Muscle of leg (tissue), 16 donors: ENCODE measurements at places on chromosomes 3 and 15. TPM values are rescaled to one million over a fixed set of nuclear protein-coding genes. Genes with fewer than 3 reads are reported as not detected.

HSPBAP1 gene
- total RNA-seq = 6.9 TPM

PML gene
- total RNA-seq = 15.2 TPM

BNC1 gene
- 1.0 TPM for total RNA-seq

DNA sequence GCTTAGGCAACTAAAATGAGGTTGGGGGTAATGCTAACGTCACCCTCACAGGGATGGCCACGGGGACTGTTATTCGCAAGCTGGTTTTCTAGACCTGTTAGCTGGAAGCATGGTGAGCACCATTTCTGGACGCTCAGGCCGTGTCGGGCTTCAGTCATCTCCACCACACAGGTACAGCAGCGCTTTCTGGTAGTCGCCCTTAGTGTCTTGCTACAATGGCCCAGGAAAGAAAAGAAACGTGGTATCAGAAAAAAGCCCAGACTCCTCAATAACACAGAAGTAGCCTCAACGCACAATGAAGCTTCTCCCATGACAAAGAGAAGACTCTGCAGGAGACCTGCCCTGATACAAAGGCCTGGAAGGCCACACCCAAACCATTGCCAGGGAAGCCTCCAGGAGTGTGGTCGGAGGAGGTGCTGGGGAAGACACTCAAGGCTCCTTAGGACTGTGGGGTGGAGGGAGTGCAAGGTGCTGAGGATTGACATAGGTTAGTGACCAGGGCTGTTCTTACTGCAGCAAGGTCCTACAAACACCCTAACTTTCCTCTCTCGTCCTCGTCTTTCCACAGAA lies 50.2 kb downstream of the ANXA2 start:
- no peak for DNase-seq

- no peak for DNase-seq
These were observed 12.3 kb upstream of the ULK4 start for GRCh38 chr3:41974223-41974622.

DNA sequence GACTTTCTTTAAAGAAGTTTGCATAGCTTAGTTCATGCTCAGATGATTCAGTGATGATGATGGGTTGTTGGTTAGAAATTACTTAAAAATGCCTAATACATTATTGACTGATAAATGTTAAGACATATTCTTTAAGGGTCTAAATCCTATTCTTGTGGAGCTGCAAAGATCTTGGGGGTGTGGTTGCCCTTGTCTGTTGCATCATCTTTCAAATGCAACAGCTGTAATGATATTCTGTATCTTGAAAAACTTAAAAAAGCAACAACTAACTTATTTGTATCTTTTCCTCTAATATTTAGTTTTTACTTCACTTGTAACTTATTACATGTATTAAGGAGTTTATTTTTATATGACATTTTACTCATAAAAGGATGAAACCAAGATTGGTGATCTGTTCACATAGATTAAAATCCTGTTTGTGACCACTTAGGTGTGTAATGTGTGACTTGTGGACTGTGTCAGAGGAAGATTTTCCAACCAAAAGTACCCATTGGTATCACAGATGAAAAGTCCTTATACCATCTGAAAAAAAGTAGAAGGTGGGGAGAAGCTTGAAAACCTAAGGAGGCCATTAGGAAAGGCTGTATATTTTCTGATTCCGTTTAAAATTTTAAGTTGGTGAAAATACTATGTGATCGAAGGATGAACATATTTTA lies 142.8 kb downstream of the IGF1R start:
- no peak for DNase-seq

DNA sequence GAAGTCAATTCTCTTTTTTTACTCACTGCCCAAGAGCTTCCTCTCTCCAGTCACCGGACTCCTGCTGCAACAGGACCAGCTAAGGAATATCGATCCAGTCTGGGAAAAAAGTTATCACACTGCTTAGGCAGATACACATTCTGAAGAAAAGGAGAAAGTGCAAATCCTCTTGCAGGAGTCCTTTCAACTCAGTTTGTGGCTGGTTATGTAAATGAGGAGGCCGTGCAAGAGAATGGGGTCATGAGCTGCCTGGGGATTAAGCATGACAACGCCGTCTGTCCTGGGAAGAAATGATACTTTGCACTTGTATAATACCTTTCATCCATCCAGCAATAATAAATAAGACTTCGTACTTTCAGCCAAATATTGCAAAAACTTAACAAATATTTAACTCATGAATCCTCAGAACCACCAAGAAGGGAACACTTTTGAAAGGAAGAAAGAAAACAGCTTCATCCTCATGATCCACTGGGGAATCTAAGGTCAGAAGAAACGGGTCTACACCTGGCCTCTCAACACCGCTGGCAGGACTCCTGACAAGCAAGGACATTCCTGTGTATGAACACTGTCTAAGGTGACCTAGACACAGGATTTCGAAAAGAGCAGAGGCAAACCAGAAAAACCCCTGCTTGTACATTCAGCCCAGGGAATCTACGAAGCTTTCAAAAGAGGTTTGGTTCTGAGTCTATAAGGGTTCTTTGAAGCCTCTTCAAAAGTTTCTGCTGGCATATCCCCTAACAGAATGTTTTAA lies 13.1 kb upstream of the WWTR1 start:
- DNase-seq = no peak

DNA sequence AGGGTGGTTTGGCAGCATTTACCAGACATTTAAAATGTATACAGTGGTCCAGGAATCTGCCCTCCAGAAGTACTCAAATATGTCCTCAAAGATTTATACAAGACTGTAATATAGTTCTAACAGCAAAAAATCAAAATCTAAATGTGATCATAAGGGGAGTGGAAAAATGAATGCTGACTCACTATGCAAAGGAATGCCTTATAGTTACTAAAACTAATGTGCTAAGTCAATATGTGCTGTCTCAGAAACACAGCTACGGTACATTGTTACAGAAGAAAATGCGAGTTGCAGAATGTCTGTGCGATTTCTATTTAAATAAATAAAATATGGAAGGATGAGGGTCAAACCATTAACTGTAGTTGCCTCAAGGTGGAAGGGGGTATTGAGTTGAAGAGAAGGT lies 230.1 kb upstream of the UBE2E1 start:
- peak; percentile 32 for DNase-seq

DNA sequence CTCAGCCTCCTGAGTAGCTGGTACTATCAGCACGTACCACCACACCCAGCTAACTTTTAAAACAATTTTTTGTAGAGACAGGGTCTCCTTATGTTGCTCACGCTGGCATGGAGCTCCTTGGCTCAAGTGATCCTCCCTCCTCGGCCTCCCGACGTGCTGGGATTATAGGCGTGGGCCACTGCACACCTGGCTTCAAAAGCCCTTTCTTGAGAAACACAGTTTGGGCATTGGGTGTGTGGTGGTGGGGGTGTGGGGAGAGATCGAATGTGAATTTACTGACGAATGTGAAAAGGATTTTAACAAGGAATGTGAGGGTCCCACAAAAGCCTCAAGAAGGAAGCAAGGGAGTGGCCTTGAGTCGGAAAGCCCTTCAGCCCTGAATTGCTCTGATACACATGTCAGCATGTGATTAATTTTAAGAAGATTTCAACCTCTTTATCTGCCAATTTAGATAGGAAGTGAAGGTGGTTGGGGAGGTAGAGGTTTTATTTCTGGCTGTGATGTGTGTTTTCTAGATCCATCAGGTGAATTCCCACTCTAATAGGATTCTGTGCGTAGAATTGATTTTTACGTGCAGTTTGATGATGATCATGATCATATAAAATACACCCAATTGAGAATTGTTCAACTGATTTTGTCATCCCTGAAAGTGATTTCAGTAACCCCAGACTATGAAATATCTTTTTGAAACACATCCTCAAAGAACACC lies 1.1 kb downstream of the CCR4 start:
- DNase-seq = no peak
